Suppressor macrophage treated with lipopolysaccharide for 4 hours (primary cell): ENCODE measurements at places on chromosomes 16 and 17.
A peak's percentile ranks its signal among the peaks of the same experiment; 100 is the strongest.

- DNase-seq, result peak; percentile 77
Observed at GRCh38 chr17:50221266-50221863, 19.9 kb upstream of the COL1A1 start.

DNA sequence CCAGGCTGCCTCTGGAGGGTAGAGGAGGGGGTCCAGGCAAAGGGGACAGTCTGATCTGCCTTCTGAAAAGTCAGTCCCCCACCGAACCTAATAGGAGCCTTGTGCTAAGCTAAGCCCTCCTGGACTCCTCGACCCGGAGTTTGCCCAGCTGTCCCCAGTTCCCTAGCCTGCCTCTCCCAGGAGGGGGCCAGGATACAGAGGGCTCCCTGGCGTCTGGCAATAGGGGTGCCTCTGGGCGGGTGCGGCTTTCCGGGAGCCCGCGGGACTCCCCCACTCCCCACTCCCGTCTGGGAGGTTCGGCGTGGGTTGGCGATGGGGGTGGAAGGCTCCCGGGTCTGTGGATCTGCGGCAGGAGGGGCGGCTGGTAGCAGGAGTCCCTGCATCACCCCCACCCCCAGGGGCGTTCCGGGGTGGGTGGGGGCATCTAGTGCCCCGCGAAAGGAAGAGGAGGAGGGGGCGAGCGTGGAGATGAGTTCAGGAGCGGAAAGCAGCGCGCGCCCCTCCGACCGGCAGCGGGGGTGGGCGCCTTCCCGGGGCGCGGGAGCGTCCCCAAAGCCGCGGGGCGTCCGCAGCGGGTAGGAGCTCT, 1.2 kb downstream of the GSG1L start:
- DNase-seq, result no peak

DNA sequence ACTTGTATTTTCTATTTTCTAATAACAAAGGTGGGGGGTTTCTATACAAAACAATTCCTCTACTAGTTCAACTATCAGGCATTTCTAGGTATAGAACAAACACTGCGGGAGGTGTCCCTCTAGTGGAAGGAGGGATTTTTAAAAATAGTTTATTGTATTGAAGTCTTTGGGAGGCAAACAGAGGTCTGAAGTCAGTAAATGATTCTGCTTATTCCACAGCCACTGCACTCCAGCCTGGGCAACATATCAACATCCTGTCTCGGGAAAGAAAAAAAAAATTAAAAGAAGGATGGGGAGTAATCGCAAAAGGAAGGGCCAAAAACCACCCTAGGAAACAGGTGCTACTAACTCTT, 648 bp upstream of the ERCC4 start:
- DNase-seq, result peak; percentile 30

DNA sequence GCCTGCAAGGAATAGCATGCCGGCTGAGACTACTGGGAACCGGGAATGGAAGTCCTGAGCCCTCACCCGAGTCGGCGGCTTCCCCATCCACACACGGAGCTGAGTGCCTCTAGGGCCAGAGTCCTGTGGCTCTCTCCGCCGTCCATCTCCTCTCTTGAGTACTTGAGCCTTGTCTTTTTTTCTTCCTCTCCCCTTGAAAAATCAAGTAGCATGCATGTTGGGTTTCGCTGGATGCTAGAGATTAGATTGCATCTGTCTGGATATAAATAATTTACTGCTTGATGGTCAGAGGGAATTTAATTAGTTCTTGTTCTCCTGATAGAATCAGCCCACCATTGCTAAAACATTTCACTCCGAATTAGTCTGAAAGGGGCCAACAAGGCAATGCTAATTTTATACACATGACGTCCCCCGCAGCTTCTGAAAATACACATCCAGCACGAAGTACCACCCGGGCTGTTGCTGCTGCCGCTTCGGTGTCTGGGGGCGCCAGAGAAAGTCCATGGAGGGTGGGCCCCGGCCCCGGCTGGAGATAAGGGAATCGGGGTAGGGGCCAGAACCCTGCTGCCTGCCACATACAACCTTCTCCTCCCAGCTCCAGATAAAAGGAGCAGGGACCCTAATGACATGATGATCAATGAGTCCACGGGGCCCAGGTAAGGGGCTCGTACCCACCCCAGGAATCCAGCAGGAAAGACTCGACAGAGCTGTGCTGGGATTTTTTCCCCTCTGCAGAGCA, 48.5 kb downstream of the RBFOX3 start:
- no peak for DNase-seq

GRCh38 chr16:57998486-57998885, 2.0 kb downstream of the ZNF319 start:
- DNase-seq, result peak; percentile 31

GRCh38 chr17:8708025-8708461, 36.6 kb downstream of the CCDC42 start:
- DNase-seq, result no peak
